ENCODE measurements at places on chromosomes 16 and 17.

DNA sequence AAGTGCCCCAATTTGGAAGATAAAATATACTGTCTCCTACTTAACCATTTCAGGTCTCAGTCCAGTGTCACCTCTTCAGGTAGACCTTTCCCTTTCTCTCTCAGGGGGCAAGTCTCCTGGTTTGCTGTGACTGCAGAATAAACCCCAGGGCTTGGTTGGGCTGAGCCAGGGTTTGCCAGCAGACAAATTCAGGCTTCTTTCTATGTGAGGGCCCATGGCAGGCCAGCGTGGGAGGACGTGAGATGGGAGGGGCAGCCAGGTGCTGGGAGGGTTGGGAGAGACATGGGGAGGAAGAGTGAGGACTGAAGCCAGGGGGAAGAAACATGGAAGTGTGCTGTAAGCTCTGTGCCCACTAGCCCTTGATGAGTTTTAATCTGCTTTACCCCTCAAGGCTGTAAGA lies 163.2 kb downstream of the SPECC1 start:
- DNase-seq = no peak

DNA sequence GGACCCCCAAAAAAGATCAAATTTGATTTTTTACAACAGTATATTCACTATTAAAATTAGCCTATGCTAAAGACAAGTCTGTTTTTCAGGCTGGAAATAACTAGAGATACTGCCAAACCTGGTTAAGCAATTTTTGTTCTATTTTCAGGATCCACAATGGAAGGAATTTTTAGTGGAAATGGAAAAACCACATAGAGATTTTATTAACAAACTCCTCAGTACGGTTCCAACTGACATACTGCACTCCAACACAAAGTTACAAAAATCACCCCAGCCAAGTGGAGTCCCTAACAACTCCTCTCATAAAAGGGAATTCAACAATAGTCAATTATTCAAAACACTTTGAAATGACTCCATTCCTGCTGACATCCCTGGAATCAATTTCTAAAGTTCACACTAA lies 101.6 kb upstream of the TOB1 start:
- no peak for DNase-seq

DNA sequence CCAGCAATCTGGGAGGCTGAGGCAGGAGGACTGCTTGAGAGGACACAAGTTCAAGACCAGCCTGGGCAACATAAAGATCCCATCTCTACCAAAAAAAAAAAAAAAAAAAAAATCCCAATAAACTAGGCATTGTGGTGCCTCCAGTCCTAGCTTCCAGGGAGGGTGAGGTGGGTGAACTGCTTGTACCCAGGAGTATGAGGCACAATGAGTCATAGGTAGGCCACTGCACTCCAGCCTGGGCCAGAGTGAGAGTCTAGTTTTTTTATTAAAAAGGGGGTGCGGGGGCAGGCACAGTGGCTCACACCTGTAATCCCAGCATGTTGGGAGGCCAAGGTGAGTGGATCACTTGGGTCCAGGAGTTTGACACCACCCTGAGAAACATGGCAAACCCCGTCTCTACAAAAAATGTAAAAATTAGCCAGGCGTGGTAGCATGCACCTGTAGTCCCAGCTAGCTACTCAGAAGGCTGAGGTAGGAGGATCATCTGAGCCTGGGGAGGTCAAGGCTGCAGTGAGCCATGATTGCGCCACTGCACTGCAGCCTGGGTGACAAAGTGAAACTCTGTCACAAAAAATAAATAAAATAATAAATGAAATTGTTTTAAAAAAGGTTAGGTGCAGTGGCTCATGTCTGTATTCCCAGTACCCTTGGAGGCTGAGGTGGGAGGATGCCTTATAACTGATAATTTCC lies 7.8 kb upstream of the CHST6 start:
- no peak for DNase-seq

DNA sequence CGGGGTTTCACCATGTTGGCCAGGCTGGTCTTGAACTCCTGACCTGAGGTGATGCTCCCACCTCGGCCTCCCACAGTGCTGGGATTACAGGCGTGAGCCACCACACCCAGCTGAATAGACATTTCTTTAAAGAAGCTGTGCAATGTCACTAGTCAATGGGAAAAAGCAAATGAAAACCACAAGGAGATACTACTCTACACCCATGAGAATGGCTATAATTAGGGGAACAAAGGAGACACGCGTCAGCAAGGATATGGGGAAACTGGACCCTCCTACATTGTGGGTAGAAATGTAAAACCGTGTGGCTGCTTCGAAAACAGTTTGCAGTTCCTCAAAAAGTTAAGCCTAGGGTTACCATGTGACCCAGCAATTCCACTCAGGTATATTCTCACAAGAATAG lies 103.4 kb downstream of the VPS53 start:
- DNase-seq = no peak

DNA sequence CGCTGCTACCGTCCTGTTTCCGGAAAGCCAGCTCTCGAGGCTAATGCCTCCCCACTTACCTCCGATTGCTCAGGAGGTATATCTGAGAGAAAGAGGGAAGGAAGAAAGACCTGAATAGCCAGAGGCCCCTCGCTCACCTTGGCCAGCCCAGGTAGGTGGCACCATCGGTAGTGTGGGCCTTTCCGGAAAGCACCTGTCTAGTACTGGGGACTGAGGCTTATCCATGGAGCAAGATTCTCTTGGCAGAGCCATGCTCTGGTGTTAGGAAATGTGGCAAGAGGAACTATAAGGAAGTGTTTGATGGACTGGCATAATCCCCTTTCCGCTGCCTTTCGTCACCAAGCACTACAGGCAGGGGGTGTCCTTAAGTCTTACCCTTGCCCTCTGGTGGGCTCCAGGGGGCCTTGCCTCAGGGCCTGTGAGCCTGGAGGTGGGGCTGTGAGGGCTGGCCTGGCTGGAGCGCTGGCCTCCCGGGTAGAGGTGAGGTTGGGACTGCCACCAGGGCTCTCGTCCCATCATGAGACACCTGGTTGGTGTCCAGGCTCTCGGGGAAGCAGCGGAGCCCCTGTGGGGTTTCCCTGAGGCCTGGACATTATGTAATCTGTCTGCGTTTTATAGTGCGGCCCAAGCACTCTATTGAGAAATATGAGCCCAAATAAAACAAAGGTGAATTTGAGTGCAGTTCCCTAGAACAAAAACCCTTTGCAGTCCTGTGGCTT lies 2.9 kb downstream of the CMIP start:
- DNase-seq = no peak

- DNase-seq = no peak
These were observed 8.5 kb downstream of the IRX3 start for GRCh38 chr16:54277845-54278703.

DNA sequence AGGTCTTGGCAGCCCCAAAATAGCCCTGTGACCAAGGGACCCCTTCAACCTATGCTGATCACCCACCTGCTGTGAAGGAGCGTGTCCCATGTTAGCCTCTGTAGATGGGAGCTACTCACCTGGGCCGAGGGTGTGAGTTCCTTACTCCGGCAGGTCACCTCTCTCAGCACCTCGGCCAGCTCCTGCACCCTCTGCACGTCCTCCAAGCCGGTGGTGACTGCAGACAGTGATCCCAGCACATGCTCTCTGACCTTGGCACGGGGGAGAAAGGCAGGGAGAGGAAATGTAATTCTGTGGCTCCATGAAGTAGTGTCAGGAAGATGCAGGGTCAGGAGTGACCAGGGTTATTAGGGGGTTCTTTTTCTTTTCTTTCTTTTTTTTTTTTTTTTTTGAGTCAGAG lies 67.7 kb upstream of the BCO1 start:
- no peak for DNase-seq

DNA sequence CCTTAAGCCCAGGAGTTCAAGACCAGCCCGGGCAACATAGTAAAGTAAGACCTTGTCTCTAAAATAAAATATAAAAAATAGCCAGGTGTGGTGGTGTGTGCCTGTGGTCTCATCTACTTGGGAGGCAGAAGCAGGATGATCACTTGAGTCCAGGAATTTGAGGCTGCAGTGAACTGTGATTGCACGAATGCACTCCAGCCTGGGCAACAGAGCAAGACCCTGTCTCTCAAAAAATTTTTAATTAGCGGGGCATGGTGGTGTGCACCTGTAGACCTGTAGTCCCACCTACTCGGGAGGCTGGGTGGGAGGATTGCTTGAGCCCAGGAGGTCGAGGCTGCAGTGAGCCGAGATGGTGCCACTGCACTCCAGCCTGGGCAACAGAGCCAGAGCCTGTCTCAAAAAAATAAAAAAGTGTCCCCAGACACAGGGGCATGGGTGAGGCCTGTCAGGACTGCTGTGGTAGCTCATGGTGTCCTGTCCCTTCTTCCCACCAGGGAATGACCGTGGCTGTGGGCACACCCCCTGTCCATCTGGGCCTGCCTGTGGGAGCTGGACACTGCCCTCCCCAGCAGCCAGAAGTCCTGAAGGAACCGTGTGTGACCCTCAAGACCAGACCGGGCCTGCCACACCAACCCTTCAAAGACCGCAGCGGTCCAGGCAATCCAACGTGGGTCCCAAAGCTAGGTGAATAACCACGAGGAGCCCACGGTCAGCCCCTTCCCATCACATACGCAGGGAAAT lies 30.8 kb upstream of the GAA start:
- DNase-seq = no peak

- DNase-seq = no peak
These were observed 185.1 kb upstream of the PSMD7 start for GRCh38 chr16:74111456-74111982.

GRCh38 chr17:50269477-50270434 lies 4.5 kb upstream of the TMEM92 start:
- DNase-seq = peak; percentile 30

DNA sequence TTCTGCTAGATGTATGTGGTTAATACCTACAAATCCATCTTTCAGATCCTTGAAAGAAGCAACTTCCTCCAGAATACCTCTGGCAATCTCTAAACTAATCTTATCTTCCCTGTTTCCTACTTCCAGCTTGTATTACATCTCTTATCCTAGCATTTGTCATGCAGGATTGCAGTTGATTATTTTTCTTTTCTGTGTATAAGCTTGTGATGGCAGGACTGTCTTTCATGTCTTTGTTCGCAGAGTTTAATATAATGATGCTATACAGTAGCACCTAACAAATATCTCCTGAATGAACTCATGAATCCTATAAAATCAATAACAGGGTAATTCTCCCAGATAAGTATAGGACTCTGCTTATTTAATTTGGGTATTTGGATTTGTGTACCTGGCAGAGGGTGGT lies 12.2 kb upstream of the UBE2G1 start:
- DNase-seq = no peak

GRCh38 chr16:82784573-82784968 lies 157.8 kb downstream of the CDH13 start:
- DNase-seq = no peak

GRCh38 chr16:72270531-72270930 lies 98.6 kb upstream of the PMFBP1 start:
- DNase-seq = no peak

DNA sequence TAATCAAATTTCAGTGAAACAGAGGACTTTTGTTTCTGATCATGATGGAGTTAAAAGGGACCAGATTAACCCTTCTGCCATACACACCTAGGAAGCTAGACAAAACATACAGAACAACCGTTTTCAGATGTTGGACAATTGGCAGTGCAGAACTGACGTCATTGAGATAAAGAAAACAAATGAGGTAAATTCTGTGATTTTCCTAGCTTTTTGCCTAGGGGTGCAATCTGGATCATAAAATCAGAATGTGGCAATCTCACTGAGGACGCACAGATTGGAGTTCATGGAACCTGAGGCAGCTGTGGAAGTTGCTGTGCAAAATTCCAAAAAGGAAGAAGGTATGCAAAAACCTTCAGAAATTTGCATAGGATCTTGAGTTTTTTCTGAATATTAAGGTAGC lies 15.0 kb upstream of the USP32 start:
- no peak for DNase-seq
